ENCODE measurements at places on chromosomes 2 and 18.

GRCh38 chr2:158142568-158143332, 41.1 kb downstream of the UPP2 start:
- DNase-seq: no peak

DNA sequence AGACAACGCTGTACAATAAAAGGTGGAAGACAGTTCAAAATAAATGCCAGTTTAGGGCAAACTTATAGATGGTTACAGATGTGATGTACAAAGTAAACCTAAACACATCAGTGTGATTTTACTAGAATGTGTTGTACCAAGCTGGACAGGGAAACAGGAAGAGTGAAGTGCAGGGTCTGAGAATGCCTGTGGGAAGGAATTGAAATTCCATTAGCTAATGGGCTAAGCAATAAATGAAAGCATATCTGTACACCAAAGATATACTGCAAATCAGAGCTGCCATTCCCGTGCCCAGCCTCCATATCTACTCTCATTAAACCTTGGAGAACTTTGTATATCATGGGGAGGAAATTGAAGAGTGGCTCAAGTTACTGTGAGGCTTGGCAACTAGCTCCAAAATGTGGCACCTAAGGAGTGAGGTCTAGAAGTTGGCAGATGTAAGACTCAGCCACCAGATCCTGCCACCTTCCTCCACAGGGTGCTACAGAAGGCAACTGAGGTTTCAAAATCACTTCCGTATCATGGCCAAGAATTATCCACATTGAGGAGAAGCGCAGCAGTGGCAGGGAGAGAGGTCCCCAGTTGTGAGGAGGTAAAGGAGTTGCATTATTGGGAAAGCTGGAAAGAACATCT, 277.8 kb downstream of the TCF4 start:
- no peak for DNase-seq

DNA sequence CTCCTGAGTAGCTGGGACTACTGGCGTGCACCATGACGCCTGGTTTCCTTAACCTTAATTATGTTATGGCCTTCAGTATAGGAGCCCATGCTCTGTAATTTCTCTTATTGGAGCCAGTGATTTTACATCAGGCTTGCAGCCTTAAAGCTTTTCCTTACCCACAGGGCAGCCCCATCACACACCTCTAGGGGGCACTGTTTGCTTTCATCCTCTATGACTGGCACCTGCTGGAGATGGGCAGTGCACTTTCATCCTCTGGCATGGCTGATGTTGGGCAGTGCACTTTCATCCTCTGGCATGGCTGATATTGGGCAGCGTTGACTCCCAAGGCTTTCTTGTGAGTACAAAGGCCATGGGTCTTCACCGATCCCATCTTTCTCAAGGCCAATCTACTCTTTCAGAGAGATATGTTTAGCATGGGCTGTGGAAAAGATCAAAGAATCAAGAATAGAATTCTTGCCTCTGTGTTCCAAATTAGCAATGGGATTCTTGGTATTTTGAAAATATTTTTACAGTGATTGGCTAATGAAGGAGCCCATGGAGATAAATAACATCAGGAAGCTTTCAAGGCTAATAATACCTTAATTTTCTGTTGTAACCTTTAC, 80.7 kb upstream of the MEX3C start:
- DNase-seq: no peak

- DNase-seq: no peak
These were observed 148.1 kb upstream of the SIX3 start for GRCh38 chr2:44793322-44793870.

- no peak for DNase-seq
These were observed 211.4 kb downstream of the BABAM2 start for GRCh38 chr2:28101892-28102291.

DNA sequence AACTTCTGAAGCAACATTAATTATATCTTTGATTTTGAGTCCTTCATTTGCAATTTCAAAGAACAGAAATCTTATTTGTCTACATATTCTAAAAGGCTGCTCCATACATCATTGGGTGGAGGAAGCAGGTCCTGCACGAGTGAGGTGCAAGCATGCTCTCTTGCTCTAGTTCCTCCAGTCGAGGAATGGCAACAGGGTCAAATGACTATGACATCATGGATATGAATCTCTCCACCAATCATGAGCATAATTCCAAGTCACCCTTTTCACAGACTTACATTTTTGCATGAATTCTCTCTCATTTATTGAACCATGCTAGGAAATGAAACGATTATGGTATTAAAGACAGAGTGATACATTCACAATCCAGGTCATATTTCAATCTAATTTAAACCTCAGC, 608.8 kb upstream of the SOX11 start:
- no peak for DNase-seq

- no peak for DNase-seq
These were observed 194.0 kb downstream of the VWC2L start for GRCh38 chr2:214604861-214605260.

DNA sequence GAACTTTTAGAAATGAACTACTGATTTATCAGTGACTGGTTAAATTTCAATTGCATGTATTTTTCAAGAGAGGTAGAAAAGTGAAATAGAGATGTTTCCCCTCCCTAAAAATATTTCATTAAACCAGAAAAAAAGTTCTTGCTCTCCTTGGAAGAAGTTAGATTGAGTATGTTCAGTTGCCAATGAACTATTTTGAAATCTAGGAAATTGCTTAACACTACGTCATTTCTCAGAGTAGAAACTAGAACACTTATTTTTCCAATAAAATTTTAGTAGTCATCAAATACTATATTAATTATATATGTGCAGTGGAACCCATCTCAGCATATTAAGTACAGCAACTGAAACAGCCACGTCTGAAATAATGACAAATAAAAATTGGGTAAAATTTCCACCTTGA, 51.8 kb upstream of the STAT1 start:
- DNase-seq: no peak

DNA sequence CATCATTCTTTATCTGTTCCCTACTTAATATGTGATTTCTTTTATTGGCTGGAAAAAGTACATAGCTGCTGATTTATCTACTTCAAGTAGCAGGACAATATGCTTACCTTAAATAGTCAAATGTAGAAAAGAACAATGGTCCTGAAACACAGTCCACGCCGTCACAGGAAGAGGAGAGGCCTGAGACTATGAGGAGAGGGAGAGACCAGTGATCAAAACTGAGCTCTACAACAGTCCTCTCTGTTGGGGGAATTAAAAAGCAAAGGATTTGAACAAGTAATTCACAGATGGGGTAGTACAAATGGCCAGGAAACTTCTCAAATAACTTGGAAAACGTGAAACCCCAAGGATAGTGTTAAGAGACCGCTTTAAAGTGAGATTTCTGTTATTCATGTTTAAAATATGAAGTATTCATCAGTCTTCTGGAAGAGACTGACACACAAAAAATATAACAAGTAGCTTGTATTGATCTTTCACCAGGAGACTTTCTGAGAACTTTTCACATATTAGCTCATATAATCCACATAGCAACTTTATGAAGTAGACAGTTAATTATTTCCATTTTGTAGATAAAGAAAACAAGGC, 20.2 kb downstream of the SCYGR8 start:
- DNase-seq: no peak

GRCh38 chr2:106944215-106944614, 58.2 kb upstream of the ST6GAL2 start:
- no peak for DNase-seq

DNA sequence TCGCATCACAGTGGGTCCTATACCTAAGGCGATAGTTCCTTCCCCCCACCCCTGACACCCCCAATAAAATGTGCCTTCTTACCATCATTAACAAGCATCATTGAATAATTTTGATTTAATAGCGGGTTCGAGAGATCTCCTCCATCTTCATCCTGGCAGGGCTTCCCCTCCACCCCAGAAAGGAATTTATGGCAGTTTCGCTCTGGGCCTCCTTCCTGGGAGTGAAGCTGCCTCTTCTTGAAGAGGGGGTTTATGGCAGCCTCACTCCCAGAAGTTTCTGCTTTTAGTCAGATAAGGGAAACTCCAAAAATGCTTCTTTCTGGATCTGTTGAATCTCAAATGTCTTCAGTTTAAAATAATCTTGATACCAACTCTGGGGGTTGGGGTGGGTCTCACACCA, 45.7 kb downstream of the RRM2 start:
- no peak for DNase-seq

DNA sequence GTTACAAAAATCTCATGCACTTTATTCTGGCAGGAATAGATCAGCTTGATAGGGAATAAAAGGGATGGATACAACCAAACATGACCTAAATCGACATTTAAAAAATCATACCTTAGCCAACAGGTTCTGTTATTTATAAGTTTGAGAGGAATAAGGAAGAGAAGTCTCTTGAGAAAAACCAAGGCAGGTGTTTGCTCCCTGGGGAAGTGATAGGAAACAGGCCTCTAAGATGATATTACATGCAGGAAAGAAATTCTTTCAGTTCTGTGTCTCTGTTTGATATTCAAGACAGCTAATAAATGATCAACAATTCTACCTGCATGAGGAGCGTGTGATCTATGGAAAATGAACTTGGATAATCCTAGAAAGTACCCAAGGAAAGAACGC, 184.8 kb upstream of the ZEB2 start:
- DNase-seq: no peak

GRCh38 chr2:215010390-215010789, 128.0 kb downstream of the ABCA12 start:
- DNase-seq: no peak

DNA sequence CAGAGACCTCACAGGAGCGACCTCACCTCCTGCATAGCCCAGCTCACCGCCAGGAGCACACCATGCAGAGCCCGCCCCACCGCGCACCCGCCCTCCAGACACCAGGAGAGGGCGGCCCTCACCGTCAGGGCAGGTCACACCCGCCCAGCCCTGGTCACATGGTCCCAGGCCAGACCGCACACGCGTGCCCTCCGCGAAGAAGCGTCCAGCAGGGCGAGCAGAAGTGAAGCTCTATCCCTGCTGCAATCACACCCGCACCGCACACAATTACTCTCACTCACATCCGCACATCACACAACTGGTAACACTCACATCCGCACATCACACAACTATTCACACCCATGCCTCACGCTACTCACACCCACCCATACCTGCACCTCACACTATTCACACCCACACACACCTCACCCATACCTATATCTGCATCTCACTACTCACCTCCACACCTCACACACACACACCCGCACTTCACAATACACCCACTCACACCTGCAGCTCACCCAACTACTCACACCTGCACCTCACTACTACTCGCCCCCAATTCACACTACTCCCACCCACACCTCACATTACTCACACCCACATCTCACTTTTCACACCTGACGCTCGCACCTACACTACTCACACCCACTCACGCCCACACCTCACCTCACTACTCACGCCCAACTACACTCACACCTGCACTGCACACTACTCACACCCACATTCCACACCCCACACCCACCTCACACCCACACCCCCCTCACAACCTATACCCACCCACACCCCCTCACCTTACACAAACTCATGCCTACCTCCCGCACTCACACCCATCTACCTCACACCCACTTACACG, 242.0 kb downstream of the HDAC4 start:
- no peak for DNase-seq
